Caudate nucleus (tissue), 63 donors: ENCODE measurements at places on chromosomes 7 and 10.
A peak's percentile ranks its signal among the peaks of the same experiment; 100 is the strongest.

DNA sequence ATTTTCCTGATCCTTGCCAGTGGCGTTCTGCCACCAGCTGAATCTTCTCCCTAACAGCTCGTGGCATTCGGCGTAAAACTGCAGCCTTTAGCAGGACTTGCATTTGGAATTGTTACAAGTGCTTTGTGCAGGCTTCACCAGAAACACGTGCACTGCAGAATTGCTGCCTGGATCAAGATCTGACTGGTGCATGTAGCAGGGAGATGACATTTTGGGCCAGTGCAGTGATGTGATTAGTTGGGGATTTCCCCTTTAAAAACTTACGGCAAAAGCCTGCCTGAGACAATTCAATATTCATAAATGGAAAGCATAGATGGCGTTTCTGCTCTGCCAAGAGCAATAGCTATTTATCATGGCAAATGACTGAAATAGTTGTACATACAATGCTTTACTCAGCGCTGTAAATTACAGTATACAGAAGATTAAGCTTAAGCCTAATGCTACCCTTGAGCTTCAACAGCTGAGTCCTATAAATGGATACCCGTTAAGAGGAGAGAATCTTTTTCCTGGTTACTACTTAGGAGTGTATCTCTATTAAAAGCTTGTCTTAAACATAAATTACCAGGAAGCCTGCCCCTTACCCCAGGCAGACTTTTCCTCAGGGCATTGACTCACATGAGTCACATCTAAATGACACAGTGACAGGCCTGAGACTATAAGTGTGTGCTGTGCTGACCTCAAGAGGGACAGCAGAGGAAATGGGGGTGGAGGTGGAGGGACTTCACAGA lies 106.3 kb downstream of the ATXN7L1 start:
- no peak for DNase-seq

DNA sequence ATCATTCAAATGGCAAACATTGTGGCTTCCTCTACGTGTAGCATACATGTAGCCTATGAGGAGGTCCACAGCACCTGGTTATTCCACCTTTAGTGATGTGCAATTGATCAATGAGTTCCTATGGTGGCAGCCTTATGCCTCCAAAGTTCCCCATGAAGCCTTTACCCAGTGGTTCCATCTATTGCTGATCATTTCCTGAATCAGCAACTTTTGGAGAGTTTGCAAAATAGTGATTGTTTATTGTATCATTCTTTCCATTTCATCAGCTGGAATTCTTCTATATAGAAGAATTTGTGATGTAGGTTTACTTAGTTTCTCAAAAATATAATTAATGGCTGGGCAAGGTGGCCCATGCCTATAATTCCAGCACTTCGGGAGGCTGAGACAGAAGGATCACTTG lies 380.2 kb upstream of the MKI67 start:
- no peak for DNase-seq

DNA sequence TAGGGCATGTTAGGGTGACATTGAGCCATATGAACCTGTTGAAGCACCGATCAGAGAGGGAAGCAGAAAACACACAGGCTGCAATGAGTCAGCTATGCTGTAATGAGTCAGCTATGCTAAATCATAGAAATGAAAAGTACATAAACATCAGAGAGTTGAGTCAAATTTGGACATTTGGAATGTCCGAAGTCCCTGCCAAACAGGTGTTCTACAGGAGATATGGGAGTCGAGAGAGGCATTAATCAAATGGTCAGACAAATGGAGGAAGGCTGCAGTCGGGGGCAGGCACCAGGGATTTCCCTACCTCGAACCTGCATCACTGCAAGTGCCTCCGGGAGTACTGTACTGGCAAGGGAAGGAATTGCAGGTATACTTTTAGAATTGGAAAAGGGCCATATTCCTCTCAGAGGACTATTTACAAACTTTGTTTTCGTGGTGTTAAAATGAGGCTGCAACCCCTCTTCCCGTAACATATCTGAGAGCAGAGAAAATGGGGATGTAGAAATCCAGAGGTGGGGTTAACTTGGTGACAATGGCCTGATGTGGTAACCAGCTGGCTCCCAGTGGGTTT lies 8.8 kb upstream of the ZC3HAV1 start:
- no peak for DNase-seq

- DNase-seq, result no peak
These were observed 760 bp downstream of the CBX3 start for GRCh38 chr7:26202019-26202990.

GRCh38 chr10:87654212-87654611 lies 5.5 kb upstream of the PAPSS2 start:
- no peak for DNase-seq

GRCh38 chr7:149846021-149846420 lies 7.8 kb downstream of the ZNF862 start:
- no peak for DNase-seq

DNA sequence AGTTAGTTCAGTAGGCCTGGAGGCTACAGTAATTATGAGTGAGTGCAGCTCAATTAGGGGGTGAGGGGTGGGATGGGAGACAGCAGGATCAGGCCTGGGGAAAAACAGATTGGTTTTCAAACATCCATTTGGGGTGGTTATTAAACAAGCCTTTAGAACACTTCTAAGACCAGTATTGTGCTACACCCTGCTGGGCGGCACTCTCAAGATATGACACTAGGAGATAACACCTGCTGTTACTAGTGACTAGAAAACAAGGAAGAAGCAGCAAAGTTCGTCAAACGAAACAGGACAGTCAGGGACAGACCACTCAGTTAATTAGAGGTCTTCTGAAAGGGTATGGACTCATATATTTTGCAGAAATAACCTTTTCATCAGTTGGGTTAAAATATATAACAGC lies 353.6 kb downstream of the PTEN start:
- DNase-seq, result no peak

- peak; percentile 68 for DNase-seq
These were observed 8.4 kb upstream of the PGAM2 start for GRCh38 chr7:44073664-44074348.

DNA sequence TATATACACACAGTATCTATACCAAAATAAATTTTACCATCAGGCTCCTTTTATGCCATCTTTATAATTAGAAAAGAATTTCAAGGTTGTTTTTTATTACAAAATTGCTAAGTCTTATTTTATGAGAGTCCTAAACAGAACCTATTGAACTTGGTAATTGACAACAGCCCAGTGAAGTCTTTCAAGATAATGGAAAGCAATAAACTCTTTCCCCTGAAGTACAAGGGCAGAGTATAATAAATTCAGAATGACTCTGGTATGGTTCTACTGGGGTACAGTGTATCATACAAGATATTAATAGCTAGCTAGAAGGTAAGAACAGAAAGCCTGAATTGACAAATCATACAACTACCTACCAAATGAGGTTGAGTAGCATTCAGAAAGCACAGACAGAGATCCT lies 26.2 kb upstream of the CUBN start:
- DNase-seq, result no peak

GRCh38 chr10:124468624-124469023 lies 7.0 kb downstream of the LHPP start:
- DNase-seq, result no peak

DNA sequence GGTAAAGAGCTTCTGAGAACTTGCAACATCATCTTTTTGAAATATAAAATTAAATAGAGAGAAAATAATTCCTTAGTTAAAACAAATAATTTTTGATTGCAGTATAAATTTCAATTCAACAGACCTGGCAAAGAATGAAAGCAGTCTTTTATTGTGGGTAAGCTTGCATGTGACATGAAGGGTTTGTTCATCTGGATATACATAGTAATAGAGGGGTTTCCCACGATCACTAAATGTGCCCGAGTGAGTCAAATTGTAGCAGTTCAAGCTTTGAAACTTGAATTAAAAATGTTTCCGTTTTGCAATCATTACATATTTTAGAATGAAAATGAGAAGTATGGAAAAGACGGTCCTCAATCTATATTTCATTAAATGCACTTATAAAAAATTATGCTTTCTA lies 658.4 kb upstream of the MBL2 start:
- DNase-seq, result no peak

DNA sequence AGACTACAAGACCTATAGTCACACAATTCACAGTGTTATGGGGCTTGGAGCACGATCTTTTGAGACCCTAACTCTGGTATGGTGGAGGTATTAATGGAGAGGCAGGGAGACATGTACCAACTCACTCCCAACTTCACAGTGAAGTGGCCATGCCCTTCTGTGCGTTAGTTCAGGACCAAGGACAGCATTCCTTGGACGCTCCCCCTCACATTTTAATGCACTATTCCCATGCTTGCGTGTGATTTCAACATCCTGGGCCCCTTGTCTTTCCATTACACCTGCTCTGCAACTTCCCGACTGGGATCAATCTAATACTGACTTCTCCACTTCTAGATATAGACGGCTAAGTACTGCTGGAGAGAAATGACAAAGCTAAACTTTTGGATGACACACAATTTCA lies 72.7 kb downstream of the PLCE1 start:
- no peak for DNase-seq

DNA sequence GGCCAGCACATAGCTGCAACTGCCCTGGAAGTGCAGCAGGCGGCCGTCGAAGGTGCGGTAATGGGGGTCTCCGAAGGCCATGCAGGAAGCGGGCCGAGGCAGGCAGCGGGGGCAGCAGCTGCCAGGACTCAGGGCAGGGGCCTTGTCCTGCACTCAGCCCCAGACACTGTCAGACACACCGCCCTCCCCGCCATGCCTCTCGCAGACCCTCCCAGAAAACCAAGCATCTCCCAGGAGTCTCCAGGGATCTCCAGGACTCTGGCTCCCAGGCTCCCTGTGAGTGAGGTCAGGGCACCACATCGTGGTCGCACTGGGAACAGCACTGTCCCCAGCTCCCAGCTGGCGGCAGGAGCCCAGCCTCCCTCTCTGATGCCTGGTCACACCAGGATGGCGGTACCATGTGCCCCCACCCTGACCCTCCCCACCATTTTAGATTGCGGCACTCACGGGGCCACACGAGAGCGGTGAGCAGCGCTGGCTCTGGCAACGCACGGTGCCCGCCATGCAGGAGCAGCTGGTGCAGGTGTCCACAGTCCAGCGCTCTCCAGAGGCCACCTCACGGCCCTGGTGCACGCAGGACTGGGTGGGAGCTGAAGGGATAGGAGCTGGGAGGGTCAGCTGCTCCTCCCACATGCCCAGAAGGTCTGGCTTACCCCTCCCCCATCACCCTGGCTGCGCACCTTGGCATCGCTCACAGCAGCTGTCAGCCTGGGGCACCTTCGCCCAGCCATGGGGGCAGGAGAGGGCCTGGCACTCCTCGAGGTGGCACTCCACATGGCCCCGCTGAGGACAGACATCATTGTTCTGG lies 17.5 kb downstream of the ATP6V1F start:
- peak; percentile 45 for DNase-seq

DNA sequence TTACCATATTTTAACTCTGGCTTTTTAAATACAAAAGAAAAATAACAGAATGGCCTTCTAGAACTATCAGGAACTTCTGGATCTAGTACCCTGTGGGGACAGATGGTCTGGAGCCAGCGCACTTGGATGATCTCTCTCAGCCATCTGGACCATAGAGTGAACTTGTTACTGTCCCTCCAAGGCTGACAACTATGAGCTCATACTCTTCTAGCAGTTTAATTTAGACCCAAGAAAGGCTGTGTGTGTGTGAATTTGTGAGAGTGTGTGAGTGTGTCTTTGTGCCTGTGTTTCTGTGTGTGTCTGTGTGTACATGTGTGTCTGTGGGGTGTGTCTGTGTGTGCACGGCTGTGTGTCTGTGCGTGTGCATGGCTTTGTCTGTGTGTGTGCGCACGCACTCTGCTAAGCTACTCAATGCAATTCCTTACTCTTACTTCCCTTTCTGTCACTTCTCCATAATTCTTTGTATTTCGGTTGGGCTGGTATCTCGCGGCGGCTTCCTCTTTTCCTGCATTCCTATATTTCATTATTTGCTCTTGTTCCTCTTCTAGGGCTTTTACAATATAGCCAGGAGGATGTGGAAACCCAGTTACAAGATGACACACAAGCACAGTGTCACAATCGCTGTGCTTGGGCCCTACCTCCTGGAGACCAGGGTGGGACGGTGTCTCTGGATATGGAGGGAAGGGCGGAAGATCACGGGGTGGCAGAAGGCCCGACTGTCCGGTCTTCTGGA lies 51.9 kb downstream of the IKZF1 start:
- DNase-seq, result no peak

- DNase-seq, result no peak
These were observed 3.7 kb upstream of the COL13A1 start for GRCh38 chr10:69797959-69798358.

GRCh38 chr7:137968890-137969289 lies 33.0 kb downstream of the CREB3L2 start:
- DNase-seq, result no peak

DNA sequence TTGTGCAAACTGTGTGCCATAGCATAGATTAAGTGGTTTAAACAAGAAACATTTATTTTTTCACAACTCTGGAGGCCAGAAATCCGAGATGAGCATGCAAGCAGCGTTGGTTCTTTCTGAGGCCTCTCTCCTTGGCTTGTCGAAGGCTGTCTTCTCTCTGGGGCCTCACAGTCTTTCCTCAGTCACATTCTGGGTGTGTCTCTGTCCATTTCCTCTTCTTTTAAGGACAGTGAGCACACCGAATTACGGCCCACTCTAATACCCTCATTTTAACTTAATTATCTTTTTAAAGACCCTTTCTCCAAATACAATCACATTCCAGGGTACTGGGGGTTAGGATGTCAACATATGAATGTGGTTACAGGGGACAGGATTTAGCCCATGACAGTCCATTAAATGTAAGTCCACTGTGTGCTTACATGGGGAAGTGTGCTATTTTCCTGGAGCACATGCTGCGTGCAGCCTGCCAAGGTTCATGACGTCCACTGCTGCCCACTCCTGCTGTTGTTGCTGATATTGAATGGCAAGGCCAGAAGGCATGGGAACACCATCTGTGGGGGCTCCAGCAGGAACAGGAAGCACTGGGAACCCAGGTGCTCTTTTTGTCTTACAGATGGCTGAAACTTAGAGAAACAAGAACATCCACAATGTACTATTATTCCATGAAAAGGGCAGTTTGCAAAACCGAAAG lies 365.5 kb downstream of the GALNT17 start:
- DNase-seq, result no peak
